ENCODE measurements at places on chromosomes 7 and 10.

DNA sequence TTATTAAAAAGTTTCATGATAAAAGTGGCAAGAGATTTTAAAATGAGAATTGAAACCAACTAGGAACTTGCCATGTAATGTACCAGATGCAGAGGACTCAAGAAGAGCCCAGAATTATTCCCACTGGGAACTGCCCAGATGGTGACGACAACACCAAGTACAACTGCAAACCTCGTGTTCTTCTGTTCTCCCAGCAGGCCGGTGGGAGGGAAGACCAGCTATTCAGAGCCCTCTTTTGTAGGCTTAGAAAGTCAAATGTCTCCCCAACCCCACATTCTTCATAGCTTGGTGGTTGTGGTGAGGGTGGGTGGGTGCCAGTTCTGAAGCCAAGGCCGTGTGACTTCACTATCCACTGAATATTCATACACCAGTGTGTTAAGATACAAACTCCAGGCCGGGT, 54.3 kb upstream of the ITGB1 start:
- DNase-seq: no peak

DNA sequence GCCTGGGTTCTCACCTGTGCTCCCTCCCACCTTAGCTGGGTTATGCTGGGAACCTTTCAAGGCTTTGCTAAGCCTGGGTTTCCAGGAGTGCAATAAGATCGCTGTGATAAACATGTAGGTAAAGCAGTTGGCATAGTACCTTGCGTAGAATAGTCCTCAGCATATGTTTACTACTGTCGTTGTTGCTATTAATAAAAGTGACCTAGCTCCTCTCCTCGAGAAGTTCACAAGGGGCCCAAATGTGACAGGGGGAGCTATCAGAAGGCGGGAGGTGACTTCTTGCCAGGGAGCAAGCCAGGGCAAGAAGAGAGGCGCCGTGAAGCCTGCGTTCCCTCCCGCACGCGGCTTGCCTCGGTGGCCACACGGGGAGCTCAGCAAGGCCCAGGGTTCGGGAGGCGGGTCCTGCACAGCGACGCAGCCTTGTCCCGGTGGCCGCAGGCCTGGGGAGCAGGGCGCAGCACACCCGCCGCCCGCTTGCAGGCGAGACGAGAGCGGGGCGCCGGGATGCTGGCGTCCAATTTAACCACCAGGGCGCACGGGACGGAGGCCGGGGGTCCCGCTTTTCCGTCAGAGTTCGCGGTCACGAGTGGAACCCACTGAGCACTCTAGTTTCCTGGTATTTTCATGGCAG, 106.2 kb downstream of the SNX10 start:
- no peak for DNase-seq

DNA sequence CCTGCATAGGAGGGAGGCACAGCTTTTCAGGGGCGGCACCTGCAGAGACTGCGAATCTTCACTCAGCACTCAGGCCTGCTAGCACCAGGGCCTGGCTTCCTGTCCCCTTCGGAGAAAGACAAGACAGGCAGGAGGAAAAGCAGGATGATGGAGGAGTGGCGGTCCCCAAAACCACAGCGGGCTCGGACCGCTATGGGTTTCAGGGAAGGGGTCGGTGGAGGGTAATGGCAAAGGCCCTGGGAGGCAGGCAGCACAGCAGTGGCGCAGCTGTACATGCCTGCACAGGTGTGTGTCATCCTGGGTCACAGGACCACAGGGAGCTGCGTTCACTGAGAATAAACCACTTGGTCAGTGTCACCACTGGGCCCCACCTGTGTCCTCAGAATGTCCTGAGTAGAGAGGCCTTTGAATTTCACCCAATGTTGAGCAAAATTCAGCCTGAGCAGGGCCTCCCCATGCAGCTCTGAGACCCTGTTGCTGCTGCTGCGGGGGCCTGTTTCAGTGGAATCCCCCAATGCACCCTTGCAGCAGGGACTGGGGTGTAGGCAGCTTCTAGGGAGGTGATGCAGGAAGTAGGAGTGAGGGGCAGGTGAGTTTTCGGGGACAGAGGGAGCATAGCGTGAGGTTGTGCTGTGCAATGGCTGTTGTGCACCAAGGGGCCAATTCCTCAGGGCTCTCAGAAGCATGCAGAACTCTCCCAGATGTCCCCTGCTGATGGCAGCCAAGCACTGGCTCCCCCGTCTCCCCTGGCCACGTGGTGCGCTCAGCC, 90.6 kb upstream of the PPP2R2D start:
- no peak for DNase-seq

- DNase-seq: no peak
Observed at GRCh38 chr10:100357059-100357858, 10.2 kb downstream of the SCD start.

DNA sequence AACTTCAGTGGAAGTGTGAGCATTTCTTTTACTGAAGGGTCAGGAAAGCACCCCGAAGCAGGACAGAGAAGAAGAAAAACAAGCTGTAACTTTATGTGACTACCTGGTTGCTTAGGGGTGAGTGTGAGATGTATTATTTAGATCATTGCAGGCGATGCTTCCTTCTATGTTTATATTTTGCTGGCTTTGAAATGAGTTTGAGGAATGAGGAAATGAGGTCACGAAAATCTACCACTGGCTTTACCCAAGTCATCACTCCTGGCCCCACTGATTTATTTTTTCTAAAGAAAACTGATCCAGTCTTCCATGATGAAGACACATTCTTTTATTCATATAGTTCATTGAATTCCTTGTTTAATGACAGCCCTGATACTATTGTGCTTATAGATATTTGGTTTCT, 716.6 kb upstream of the FZD8 start:
- no peak for DNase-seq

DNA sequence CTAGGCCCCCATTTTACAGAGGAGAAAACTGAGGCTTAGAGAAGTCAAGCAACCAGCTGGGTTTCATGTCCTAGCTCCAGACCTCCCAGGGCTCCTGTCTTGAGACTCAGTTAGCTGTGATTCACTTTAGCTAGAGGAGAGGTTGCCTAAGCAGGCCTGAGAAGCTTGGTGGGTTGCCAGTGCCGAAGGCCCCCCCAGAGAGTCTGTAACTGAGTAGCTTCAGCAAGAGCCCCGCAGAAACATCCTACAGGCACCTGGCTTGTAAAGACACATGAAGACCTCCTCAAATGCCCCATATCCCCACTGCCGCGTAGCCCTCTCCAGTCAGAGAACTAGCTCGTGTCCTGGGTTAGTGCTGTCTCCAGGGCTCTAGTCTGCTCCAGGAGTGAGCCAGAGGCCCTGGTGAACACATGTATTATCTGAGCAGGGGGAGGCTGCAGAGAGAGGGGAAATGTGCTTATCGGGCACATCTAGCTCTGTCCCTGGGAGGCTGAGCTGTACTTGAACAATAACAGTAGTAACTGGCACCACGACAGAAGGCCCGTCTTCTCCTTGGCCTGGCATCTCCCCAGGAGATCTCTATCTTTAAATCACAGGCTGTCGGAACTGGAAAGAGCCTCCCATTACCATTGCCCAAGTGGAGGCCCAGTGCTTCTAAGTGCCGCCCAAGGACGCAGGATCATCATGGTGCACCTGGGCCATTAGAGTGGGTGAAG, 28.9 kb downstream of the UNC5B start:
- DNase-seq: no peak

- no peak for DNase-seq
Observed at GRCh38 chr7:158613481-158613880, 25.9 kb upstream of the PTPRN2 start.

- DNase-seq: no peak
Observed at GRCh38 chr7:5525271-5526099, 101.9 kb upstream of the TNRC18 start.

- no peak for DNase-seq
Observed at GRCh38 chr10:87092861-87093631, 1.6 kb downstream of the GLUD1 start.

DNA sequence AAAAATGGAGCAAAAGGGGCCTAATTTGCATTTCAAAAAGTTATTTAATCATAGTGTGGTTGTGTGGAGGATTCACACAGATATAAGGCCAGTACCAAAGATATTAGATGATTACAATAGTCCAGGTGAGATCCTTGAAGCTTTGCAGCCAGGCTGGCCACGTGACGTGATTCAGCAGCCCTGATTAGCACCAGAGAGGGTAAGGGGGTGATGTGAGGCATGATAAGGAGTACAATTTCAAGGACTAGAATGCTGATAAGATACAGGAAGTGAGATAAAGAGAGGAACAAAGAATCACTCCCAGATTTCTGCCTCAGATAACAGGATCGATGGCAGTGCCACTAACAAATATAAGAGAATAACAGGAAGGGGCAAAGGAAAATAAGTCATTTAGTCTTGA, 108.4 kb upstream of the PALS2 start:
- DNase-seq: no peak
